ENCODE measurements at places on chromosomes 7 and 10.

GRCh38 chr10:13644866-13645265 lies 58.1 kb downstream of the PRPF18 start:
- DNase-seq = no peak

DNA sequence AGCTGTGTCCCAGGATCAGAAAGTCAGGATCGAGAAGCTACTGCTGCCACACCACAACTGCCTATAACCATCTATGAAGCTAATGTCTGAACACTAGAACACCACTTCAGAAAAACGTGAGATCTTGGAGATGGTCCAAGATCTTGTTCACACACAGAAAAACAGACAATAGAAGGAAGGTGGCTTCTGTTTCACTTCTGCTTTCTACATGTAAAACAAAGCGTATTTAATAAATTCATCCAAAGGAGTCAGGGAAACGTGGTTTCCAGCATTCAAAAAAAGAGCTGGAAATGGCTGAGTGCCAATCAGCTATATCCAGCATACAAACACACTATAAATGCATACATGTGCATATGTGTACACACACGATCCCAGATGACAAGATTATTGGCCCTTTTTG lies 70.2 kb upstream of the CCDC71L start:
- DNase-seq = no peak

DNA sequence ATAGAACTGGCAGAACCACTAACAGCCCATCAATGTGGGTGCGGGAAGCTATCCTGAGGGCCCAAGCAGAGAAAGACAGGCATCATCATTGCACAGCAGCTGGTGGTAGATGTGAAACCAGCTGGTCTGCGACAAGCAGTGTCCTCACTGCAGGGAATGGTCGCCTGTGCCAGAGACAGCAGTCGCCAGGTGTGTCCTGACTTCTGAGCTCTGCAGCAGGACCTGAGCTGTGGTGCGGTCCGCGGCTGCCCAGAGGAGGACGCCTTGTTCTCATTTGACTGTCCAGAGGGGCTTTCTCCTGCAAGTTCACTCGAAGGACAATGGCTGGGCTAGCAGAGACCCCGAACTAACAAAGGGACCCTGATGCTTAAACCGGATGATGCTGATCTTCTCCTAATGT lies 97.4 kb downstream of the LRRC18 start:
- no peak for DNase-seq

DNA sequence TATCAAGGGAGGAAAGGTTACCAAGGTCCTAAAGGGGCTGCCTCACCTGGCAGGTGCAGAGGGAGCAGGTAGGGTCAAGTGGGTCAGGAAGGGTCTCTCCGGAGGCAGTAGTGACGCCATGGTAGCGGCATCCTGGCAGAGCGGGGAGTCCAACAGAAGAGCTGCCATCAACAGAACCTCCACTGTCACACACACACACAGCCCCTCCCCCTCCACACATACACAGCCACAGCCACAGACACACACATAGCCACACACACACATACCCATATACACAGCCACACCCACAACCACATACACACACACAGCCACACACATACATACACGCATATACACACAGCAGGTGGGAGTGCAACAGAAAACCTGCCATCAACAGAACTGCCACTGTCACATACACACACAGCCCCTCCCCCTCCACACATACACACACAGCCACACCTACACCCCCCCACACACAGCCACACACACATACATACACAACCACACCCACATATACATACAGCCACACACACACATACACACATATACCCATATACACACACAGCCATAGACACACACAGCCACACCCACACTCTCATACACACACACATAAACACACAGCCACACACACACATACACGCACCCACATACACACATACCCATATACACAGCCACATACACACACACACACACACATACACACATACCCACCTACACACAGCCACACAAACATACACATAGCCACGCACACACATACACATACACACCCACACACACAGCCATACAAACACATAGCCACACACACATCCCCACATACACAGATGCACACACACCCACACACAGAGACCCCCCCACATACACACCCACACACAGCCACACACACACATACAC lies 23.1 kb downstream of the KCP start:
- DNase-seq = no peak

DNA sequence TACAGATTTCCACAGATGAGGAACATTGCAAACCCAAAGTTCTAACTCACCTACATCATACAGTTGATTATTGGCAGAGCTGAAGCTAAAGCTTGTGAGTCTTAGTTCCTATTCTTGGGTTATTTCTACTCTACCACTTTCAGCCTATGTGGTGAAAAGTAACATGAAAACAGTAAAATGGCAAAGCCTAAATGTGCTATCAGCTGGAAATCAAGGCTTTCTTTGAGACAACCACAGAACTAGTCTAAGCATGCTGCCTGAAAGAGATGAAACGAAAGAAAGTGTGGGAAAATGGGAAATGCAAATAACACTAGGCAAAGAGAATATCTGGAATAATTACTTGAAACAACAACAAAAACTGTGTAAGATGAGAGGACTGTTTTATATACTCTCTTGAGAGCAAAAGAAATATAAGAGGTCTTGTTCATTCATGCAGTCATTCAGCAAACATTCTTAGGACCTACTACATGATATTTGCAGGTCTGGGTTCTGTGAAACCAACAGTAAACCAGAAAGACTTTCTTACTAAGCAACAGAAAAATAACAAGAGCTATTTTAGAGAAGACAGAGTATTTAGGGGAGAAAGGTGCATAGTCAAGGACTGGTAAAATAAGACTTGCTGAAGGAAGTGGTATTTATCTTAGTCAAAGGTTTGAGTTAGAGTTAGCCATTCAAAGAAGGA lies 437.1 kb downstream of the HTR7 start:
- DNase-seq = no peak

DNA sequence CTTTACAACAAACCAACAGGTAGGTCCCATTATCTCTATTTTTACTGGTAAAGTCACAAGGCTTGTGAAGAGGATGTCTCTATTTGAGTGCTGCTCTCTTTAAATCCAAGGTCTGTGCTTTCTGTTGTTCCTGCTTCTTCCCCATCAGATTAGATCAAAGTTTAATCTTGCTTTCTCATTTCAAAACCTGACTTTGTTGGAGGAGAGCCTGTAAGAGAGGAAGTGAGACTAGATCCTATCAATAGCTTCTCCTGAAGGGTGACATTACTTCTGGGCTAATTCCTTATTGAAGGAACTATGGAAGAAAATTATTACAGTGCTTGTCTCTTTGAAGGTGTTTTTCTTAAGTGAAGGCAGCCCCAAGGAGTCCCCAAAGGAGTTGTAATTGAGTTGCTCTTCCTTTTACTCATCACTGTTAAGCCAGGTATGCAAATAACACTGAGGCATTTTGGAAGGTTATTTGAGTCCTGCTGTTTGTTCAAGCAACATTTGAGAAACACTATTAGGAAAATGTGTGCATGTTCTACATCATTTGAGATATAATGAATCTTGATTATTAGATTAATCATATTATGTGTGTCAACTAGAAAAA lies 146.2 kb upstream of the MBL2 start:
- no peak for DNase-seq

DNA sequence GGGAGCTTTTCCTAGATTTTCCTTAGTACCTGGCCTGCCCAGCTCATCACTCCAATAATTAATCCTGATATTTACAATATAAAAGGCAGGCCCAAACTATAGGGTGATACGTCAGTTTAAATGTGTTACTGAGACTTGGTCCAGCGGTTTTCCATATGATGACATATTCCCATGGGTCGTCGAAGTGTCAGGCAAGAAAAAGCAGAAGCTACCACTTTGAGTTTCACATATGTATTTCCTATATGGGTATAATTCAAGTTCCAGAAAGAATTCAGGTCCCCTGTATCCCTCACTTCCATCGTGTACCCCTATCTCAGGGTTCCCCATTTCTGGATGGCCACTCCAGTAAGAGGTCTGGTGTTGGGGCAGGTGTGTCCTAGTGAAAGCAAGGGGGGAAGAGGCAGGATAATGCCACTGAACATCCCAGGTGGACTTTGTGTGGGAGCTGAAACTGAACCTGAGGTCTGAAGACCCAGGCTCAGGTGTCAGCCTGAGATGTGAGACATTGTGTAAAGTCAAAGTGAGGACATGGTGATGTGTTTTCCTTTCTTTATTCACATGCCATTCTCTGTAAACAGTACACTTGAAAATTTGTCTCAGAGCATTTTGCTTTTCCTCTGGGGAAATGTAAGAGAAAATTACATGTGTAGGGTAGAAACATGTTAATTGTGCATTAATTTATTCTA lies 167.8 kb downstream of the PLXDC2 start:
- no peak for DNase-seq

GRCh38 chr10:89248-89647 lies 40.2 kb upstream of the TUBB8 start:
- no peak for DNase-seq

GRCh38 chr10:57675125-57675524 lies 592.6 kb downstream of the IPMK start:
- no peak for DNase-seq

- DNase-seq = no peak
These were observed 2.9 kb downstream of the BHLHA15 start for GRCh38 chr7:98213888-98214810.

DNA sequence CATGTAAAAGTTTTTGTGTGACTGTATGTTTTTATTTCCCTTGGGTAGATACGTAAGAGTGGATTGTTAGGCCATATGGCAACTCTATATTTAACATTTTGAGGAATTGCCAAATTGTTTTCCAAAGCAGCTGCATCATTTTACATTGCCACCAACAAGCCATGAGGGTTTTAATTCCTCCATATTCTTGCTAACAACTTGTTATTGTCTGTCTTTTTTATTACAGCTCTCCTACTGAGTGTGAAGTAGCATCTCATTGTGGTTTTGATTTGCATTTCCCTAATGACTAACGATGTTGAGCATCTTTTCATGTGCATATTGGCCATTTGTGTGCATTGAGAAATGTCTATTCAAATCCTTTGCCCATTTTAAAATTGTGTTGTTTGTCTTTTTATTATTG lies 94.9 kb downstream of the CARD11 start:
- no peak for DNase-seq

- DNase-seq = no peak
These were observed 4.9 kb upstream of the VSIR start for GRCh38 chr10:71778071-71778825.

DNA sequence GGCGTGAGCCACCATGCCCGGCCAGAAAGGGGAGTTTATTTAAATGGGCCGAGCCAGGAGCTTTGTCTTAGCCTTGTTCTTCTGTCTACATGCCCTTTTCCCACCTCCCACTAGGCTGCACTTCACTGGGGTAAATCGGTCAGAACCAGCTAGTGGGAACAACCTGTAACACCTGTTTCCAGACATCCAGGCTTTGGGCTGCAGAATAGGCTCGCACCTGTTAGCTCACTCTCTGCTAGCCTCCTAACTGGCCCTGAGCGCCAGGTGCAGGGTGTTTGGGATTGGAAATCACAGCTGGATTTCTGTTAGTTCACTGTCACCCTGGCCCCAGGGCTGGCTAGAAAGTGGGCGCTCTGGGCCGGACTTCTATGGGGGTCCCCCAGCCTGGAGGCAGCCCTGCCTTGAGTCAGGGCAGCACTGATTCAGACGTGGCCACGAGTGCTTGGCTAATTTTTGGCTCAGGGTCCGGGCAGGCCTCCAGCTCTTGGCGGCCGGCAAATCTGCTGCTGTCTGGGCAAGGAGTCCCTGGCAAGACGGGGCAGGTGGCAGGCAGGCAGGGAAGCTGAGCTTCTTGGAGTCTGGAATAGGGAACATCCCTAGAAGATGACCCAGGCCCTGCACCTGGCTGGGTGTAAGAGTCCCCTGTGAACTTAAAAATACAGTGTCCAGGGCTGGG lies 48.6 kb downstream of the GTF2IRD1 start:
- no peak for DNase-seq

Measured in activated T-helper 1 cell treated with anti-CD3 and anti-CD28 coated beads, Interleukin-12 subunit alpha, Interleukin-12 subunit beta, Interleukin-2, Interleukin-4 antibody, amounts not matched to agents 30 ng/mL and 10 ng/mL and 1 ng/mL, durations not matched to agents 14 hours and 24 hours and 36 hours (primary cell).